ENCODE measurements at places on chromosomes 5 and 9.
A peak's percentile ranks its signal among the peaks of the same experiment; 100 is the strongest.

DNA sequence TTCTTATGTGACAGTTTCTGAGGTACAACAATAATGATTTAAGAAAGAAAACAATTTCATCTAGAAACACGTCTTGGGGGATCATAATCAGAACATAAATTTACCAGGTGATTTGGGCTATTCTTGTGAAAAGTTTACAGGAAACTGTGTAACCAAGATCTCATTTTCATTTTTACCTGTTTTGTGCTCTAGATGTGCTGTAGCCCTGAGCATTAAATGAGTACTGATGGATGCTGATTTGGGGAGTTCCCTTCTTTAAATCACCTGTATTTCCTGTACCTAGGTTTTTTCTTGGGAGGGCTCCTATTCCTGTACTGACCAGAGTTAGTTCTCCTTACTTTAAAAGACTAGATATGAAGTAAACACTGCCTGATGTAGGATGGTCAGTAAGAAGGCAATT, 12.7 kb downstream of the MATR3 start:
- no peak for DNase-seq

DNA sequence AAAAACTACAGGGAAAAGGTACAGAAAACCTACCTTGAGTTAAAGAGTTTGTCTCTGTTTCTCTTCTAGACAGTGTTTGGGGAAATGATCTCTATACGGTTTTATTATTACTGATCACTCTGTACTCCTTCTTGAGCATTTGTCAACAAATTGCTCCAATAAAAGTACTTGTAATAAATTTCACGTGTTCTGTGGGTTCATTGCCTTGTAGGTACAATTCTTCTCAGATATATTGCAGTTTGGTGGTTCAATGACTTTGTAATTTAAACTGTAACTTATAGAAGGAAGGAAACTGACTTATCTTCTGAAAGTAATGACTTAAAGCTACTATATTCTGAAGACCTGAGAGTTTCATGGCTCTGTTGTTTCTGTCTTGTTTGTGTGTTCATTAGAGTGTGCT, 319.9 kb upstream of the PCSK5 start:
- no peak for DNase-seq

DNA sequence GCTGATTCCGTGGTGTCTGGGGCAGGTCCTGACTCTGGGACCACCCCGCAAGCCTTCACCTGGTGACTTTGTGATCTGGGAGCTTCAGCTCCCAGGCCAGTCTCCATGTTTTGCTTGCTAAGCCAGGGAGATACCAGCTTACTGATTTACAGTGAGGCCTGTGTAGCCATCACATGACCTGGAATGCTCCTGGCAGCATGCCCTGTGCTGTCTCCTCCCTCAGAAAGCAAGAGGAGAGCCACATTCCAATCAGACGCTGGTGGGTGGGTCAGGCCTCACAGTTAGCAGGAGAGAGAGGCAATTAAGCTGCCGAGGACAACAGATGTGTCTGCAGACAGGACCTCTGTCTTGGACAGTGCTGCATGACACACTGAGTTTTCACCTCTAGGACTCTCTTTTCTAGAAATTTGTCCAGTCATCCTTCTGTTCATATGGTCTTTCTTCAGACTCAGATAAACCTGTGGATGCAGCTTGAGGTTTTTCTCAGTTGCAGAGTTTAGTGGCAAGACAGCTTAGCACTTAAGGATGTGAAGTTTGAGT, 24.4 kb upstream of the GRPEL2 start:
- peak; percentile 80 for DNase-seq

DNA sequence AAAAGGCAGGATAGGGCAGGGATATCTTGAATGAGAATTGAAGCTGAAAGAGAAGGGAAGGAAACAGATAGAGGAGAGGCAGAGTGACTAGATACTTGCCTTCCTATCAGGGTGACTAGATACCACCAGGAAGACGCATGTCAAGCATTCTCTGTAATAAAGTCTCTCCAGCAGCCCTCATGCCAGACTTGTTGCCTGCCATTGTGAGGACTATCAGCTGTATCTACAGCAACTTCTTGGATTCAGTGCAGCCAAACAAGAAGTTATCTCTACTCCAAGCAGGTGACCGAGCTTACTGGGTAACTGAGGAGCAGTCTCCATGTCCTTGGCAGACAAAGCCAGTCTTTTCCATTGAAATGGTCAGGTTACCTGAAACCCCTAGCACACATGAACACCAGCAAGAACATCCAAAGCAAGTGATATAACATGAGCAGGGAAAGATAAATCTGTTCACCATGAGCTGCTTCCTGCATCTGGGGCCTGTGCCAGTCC, 9.3 kb downstream of the SH3RF2 start:
- DNase-seq: no peak

DNA sequence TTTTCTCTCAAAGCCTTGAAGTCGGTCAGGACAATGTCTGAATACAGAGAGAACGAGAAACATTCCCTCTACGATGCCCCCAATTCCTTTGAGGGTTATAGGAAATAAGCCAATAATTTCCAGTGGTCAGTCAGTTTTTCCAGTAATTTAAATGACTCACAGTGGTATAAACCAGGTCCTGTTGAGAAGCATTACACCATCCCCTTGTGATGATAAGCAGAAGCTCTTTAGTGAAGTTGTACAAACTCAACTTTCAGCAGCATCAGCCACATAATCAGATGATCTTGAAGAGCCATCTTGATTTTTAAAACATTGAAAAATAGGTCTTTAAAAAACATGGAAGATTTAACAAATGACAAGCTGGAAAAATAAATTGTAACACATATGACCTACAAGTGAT, 173.9 kb upstream of the ZNF462 start:
- DNase-seq: no peak

DNA sequence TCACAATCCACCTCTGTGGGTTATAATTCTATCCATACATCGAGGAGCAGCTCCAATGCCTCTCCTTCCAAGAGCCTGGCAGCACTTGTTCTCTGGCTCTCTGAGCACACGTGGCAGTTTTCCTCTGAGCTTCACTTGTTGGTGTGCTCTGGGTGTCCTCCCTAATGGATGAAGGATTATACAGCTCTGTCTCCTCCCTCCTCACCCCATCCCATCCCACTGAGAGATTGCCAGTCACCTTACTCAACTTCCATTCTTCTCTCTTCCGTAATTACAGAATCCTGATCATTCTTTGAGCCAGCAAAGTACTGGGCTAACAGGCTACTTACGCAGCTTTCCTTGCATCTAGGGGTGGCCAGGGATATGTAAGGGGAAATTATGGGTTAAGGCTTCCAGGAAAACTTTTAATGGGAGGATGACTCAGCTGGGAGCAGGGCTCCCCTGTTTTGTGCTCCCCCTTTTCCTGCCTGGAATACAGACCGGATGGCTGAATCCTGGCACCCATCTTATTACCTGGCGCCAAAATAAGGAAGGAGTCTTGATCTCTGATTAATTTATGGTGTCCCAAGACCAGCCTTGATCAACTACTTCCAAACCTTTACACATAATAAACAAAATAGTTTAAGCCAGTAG, 6.3 kb upstream of the CCDC69 start:
- DNase-seq: no peak

DNA sequence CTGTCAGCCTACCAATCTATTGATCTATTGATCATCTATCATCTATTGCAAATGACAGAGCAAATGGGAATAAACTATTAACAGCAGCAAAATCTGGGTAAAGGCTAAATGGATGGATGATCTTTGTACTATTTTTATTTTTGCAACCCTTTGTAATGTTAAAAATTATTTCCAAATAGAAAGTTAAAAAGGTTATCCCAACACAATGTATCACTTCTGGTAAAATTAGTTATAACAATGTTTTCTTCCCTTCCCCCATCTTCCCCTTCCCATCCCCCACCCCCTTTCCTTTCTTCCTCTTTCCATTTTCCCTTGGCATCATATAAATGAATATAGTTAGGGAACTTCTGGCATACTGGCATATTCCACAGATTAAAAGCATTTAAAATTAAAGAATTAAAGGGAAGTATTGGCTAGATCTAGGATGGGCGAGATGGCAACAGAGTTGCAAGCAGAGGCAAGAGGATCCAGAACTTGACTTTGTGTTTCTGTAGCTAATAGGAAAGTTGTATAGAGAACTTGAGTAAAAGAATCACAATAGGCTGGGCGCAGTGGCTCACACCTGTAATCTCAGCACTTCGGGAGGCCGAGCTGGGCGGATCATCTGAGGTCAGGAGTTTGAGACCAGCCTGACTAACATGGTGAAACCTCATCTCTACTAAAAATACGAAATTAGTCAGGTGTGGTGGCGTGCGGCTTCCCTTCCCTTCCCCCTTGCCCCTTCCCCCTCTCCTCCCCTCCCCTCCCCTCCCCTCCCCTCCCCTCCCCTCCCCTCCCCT, 66.6 kb upstream of the TAF11L2 start:
- DNase-seq: no peak

DNA sequence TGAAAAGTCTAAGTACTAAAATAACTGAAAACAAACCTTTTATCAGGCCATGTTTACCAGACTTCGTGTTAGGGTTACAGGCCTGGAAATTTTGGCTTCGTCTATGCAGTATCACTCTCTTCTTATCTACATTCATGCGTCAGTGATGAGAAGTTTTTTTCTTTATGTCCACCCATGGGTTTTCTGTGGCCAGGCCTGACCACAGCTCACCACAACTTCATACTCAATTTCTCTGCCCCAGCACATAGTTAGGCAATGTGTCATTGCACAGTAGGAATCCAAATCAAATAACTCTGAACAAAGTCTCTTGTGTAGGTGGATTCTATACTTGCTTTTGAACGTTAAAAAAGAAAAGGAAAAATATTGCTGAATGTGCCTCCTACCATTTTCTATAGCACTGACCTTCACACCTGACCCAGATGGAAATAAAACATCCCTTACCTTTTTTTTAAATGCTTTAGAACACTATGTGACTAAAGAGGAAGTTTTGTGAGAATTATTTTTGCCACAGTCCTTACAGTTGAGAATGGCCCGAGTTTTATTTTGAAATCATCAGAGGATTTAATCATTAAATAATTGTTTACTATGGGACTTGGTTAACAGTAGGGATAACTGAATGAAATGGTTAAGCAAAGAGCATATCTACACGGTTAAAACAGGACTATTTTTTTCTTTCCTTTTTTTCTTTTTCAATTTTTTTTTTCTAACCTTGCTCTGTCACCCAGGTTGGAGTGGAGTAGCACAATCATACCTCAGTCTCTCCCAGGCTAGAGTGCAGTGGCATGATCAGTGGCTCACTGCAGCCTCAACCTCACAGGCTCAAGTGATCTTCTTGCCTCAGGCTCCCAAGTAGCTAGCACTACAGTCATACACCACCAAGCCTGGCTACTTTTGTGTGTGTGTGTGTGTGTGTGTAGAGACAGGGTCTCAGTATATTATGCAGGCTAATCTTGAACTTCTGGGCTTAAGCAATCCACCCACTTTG, 1247.0 kb upstream of the ACO1 start:
- DNase-seq: no peak

DNA sequence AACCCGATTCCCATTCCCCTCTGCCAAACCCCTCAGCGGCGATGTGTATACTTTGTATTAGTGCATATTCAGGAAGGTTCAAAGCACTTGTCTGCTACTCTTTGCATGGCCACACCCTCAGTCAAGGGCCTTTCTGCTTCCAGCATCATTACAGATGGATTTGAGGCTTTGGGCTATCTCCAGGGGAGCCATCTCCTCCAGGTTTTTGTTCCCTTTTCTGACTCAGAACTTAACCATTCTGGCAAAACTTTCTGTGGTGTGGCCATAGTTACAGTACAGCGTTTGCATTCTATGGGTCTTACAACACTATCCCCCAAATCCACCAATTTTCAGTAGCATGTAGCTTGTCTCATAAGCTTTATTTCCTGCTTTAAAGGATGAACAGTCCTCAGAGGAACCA, 36.0 kb upstream of the SVEP1 start:
- no peak for DNase-seq

GRCh38 chr9:111037708-111038330, 451 bp downstream of the LPAR1 start:
- peak; percentile 51 for DNase-seq

GRCh38 chr5:32542216-32543059, 42.9 kb upstream of the SUB1 start:
- DNase-seq: no peak

DNA sequence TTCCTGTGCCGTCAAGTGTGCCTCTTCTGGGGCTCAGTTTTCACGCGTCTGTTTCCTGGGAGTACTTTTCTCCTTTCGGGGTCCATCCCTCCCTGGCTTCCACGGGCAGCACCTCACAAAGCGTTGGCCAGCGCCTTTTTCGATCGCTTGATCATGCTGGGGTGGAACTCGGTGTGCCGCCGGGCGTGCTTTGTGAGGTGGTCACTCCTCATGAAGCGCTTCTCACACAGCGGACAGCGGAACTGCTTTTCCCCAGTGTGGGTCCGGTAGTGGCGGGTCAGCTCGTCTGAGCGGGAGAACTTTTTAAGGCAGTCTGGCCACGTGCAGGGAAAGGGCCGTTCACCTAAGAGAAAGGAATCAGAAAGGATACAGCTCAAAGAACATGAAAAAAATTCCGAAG, 26.8 kb downstream of the KLF9 start:
- DNase-seq: no peak

GRCh38 chr9:96391021-96391765, 7.7 kb upstream of the SLC35D2 start:
- peak; percentile 22 for DNase-seq

- DNase-seq: no peak
Measured at GRCh38 chr9:78618735-78619134, 321.8 kb downstream of the PSAT1 start.

DNA sequence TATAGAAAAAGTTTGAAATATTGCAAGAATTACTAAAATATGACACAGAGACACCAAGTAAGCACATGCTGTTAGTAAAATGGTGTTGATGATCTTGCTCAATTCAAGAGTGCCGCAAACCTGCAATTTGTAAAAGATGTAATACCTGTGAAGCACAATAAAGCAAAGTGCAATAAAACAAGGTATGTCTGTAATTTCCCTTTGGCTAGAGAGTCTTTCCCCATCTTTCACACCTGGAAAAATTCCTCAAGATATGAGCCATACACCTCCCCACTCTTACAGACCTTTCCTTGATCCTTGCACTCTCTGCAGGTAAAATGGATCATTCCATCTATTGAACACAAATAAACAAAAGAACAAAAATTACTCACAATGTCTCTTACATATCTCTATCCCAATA, 597.8 kb downstream of the EFNA5 start:
- DNase-seq: no peak

GRCh38 chr5:83026930-83027687, 50.1 kb downstream of the TMEM167A start:
- no peak for DNase-seq

- DNase-seq: no peak
Measured at GRCh38 chr5:94021246-94021645, 279.8 kb upstream of the POU5F2 start.

- no peak for DNase-seq
Measured at GRCh38 chr9:5873439-5873838, 17.2 kb upstream of the MLANA start.

GRCh38 chr5:95730011-95730700, 980 bp upstream of the RHOBTB3 start:
- DNase-seq: no peak

DNA sequence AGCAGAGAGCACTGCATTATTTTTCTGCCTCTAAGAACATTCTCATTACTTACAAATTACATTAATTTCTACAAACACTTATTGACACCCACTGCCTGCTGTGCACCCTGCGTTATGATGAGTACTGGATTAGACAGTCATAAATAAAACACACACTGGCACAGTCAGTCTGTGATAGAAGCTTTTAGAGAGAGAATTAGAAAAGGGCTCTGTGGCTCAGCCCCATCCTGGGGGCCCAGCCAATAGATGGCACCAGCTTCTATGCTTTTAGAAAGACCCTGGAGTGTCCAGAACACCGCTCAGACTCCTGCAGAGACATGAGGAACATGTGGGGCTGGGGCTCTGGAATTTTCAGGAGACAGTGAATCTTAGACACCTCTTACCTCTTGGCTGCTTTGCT, 61.0 kb upstream of the RAPGEF1 start:
- DNase-seq: no peak

Data from NCI-H1417 (cell line).